ENCODE measurements at places on chromosomes 11 and 22. TPM values are rescaled to one million over a fixed set of nuclear protein-coding genes. Genes with fewer than 3 reads are reported as not detected.

DNA sequence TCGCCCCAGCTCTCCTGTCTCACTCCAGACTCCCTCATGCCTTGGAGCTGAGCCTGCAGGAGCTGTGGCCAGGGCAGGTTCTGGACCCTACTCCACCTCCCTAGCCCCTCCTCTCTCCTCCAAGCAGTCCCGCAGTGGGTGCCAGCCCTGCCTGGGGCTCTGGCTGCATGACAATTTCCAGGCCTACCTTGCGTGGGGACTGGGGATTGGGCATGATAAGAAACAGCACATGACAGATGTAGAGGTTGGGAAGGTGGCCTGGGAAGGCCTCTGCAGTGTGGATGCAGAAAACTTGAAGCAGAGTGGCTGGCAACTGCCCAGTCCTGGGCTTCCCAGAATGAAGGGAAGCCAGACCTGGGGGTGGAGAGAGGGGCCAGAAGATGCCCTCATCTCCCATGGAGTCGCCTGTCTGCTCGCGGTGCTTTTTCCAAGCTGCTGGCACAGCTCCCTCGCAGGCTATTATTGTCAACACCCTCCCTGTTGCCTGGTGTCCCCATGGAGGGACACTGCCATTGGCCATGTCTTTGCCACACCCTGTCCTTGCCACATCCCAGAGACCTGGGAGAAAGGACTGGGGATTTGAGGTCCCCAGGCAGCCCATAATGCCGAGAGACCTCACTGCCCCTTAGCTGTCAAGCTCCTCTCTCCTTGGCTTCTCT is 48.9 kb upstream of the CDON start:
- no peak overlapping the region for H3K4me3 ChIP-seq
- no peak for DNase-seq
- H3K36me3 ChIP-seq: no peaks in the 10 kb centered on the region
- no peaks in the 10 kb centered on the region for H3K27me3 ChIP-seq
- H3K4me1 ChIP-seq: peaks cover 22% of the 10 kb centered on the region

DNA sequence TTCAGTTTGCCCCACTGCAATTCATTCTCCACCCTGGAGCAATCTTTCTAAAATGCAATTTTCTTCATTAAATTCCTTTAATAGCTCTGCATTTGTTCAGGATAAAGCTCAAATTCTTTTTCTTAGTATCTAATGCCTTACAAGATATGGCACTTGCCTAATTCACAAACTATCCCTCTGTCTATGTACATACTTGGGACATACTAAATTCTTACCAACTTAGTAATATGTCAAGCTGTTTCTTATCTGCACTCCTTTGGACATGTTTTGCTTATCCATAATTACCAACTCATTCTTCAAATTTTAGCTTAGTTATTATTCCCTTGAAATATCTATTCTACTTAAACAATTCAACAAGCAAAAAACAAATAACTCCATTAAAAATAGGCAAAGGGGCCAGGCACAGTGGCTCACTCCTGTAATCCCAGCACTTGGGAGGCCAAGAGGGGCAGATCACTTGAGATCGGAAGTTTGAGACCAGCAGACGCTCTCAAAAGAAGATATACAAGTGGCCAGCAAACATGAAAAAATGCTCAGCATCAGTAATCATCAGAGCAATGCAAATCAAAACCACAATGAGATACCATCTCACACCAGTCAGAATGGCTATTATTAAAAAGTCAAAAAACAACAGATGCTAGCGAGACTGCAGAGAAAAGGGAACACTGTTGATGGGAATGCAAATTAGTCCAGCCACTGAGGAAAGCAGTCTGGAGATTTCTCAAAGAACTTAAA is 96.9 kb downstream of the FAM76B start:
- H3K4me3 ChIP-seq: no peak overlapping the region
- no peaks in the 10 kb centered on the region for H3K27me3 ChIP-seq
- no peak for DNase-seq
- no peak overlapping the region for H3K27ac ChIP-seq
- H3K4me1 ChIP-seq: no peaks in the 10 kb centered on the region

GRCh38 chr22:40509401-40510134 is 127.0 kb downstream of the MRTFA start:
- no peaks in the 10 kb centered on the region for H3K27me3 ChIP-seq
- peaks cover 52% of the 10 kb centered on the region for H3K4me1 ChIP-seq
- H3K27ac ChIP-seq: peak overlapping the region; percentile 8
- H3K36me3 ChIP-seq: peaks cover 6% of the 10 kb centered on the region
- peak; percentile 61 for DNase-seq

Gene LRRC55
- not detected for total RNA-seq

All from Calu3 (cell line).